ENCODE measurements at places on chromosomes 13 and 19.
A peak's percentile ranks its signal among the peaks of the same experiment; 100 is the strongest.

DNA sequence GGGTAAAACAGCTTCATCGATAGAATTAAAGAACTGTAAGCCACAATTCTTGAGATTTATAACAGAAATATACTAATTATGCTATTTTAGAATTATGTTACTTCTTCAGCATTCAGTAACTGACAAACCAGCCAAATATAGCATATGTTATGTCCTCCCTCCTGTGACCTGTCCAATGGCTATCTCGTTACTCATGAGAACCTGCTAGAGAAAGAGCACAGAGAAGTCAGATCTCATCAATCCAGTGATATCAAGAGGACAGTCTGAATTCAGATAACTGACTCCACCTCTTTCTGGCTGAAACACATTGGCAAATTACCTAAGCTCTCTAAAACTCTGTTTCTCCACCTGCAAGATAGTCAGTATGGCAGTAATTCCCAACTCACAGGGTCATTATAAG, 170.4 kb downstream of the FGF14 start:
- no peak for DNase-seq

- DNase-seq, result no peak
Observed at GRCh38 chr13:31880851-31881494, 141.6 kb downstream of the RXFP2 start.

DNA sequence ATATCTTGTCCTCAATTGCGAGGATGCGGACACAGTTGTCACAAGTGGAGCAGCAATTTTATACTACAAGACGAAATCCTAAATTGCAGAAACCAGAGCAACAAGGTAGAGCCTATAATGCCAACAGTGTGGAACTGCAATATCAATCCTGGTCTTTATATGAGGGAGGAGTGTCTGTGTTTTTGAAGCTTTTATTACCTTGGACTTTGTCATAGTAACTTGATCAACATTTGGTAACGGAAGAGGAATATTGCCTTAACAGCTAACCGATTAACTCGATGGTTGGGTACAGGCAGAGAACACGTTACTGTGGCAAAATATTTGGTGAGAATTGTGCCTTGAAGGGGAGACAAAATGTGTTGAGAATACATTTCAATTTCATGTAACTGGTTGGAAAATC, 661.5 kb downstream of the FGF9 start:
- DNase-seq, result no peak

DNA sequence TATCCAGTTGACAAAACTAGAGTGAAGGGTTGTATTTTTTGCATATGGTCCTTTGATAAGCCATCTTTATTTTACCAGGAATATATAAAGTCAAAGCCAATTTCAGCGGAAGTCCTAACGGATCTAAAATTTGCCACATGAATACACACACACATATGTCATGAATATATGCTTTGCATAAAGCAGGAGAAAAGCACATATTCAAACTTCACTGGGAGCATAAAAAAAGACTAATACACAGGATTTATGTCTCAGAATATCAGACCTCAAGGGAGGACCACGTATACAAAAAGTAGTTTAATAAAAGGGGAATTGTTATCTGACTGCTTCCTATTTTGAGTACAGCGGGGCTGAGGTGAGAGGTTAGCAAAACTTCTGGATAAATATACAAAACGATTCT, 308.7 kb downstream of the PCDH9 start:
- no peak for DNase-seq

GRCh38 chr19:45798995-45799517, 6.4 kb upstream of the DMWD start:
- peak; percentile 60 for DNase-seq

All from CD8-positive, alpha-beta memory T cell (primary cell).